ENCODE measurements at places on chromosomes 12 and 14.

GRCh38 chr12:70330158-70330557 is 35.9 kb upstream of the KCNMB4 start:
- DNase-seq = no peak

- DNase-seq = no peak
These were observed 196.0 kb downstream of the RAD51B start for GRCh38 chr14:68015356-68016254.

- DNase-seq = no peak
These were observed 15.8 kb downstream of the ITPR2 start for GRCh38 chr12:26817183-26817591.

DNA sequence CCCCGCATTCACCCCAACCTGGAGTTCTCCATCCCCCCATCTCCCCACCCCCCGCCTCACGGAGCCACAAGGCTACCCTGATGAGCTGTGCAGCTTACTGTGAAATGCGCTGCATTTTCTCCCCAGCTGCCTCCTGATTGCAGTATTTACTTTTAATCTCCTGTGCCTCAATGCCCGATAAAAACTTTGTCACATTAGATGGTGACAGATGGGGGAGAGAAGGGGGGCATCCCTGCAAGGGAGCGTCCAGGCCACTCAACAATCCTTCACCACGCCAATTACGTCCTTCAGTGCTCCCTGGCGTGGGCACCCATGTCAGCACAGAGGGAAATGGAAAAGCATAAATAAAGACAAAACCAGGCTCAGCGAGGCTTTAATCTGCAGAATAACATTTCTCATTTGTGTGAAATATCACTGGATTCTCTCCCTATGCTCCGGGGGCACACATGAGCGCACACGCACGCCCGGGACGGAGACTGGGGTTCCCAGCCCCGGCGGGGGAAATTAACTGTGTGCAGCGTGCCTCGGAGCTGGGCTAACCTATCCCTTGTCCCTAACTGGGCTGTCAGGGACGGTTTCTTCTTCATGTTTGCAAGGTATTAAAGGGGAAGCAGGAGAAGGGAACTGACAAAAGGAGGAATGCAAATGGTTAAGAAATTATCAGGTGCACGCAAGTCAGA is 186.7 kb upstream of the VASH1 start:
- no peak for DNase-seq

DNA sequence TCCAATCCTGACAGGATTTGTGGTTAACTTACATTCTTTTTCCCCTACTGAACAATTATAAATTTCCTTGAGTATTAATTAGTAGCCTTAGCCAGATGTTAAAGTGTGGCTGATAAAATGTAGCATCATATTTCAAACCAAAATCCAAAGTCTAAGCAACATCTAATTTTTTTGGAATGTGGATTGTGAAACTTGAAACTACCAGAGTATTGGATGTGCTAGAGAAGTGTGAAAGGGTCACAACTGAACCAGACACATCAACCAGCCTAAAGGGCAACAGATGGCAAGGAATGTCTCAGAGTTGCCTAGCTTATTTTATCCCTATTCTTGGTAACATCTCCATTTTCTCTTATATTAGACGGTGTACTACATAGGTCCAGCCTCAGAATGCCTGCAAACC is 153.1 kb upstream of the DCN start:
- DNase-seq = no peak

- DNase-seq = no peak
These were observed 1015.1 kb downstream of the DIO2 start for GRCh38 chr14:79196216-79196615.

GRCh38 chr12:50016501-50017475 is 8.5 kb downstream of the RACGAP1 start:
- DNase-seq = no peak

DNA sequence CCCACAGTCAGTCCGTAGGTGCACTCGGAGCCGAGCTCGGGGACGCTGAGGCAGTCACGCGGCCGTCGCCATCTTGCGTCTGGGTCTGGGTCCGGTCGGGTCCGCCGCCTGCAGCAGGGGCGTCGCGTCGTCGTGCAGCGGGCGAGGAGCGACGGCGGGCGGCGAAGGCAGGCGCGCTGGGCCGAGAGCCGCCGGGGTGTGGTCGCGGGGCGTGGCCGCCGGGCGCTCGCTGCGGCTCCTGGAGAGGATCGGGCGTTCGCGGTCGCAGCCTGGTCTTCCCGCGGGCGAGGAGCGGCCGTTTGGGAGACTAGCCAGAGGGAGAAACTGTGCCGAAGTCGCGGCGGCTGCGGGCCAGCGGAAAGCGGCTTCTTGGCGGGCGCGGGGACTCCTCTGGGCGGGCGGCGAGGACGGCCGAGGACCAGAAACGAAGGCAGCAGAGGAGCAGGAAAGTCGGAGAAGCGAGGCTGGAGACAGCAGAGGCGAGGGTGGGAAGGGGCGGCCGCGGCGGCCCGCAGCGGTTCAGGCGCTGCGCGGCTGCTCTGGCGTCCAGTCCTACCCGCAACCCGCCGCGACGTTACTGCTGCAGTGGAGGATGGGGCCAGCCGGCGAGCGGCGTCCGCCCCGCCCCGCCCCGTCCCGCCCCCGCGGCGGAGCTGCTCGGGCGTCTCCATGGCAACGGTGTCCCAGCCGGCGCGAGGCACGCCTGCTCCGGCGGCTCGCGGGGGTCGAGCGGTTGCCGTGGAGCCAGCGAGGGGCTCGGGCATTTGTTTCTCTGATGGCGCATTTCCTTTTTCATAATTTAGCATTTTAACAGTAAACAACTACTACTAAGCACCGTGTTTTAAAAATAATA is at the start of gene PNMA1:
PNMA1 (minus strand) TSS at position 582 of the 853 bp plus-strand sequence. CDS start 745 bp downstream, outside the sequence.
- peak; percentile 72 for DNase-seq

DNA sequence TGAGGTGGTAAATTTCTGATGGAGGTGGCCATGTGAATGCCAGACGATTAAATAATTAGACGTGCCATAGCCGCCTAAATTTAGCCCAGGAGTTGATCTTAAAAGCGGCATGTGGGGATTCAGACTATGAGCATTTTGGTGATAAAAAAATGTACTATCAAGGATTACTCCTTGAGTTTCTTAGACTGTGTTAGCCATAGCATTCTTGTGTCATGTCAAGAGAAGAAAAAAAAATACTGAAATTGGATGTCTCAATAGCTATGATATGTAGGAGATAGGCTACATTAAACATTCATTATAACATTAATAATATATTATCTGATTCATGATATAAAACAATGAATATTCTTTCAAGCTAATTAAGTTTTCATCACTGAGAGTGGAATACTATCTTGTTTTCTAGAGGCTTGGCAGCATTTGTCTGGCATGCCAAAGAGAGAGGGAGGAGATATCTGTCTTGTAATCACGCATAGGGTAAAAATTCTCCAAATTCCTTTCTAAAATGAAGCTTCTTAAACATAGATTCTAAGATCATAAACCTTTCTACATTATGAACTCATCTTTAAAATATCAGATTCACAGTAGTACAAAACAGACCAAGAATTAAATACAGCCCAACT is 727.0 kb downstream of the C12orf50 start:
- no peak for DNase-seq

DNA sequence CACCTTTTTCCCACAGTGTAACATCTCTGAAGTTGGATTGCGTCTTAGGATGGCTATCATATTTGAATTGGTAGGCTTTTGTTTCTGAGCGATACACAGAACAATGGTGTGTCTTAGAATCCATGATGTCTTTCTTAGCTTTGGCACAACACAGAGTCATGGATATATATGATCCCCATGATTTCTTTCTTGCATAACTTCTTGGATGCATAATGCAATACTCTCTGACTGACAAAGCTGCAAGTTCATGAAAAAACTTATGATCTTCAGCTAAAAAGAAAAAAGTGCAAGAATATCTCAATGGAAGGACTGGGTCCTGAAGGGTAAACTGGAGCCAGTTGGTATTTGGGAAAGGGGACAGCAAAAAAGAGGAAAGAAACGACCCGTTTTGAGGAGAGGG is 48.1 kb downstream of the VWF start:
- DNase-seq = no peak

GRCh38 chr14:77037215-77037937 is 8.9 kb upstream of the IRF2BPL start:
- no peak for DNase-seq

DNA sequence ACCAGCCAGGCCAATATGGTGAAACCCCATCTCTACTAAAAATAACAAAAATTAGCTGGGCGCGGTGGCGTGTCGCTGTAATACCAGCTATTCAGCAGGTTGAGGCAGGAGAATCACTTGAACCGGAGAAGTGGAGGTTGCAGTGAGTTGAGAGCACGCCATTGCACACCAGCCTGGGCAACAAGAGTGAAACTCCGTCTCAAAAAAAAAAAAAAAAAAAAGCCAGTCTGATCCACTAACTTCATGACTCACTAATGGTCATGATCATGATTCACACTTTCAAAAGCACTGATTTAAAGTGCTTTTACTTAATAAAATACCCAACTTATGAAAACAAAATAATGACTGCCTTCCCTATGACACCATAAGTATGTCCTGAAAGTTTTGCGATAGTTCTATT is 38.4 kb upstream of the CPM start:
- DNase-seq = no peak

DNA sequence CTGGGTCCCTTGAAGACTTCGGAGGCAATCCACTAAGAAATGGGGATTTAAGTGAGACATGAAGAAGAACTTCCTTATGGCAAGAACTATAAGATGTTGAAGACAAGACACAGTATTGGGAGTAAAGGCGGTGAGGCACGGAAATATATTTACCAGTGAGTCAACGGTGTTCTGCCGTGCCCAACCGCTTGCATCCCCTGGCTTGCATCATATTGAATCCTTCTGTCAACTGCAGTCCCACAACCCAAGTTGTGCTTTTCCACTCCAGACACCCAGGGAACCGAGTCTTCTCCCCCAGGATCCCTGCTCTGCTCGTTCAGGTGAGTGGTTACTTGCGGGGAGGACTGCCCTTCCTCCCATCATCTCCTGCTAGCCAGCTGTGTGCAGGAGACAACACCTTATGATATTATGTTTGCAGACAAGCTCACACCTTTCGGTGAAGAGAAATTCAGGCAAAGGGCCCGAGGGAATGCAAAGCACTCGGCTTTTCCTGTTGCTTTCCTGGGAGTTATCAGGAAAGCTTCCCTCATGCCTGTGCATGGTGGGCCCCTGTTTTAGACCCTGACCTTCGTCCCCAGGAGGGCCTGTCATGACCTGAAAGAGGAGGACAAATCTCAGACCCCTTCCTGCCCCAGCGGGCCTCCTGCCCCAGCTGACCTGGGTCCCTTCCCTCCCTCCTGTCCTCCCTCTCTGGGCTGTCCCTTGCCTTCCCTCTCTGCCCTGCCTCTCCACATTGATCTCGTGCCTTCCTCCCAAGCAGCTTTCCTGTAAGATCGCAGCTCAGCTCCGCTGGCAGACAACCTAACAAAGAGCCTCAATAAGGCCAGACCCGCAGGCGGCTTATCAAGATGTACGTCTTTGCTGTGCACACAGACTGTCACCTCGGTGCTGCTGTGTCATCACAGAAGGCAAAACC is 4.3 kb upstream of the LRTM2 start:
- no peak for DNase-seq

DNA sequence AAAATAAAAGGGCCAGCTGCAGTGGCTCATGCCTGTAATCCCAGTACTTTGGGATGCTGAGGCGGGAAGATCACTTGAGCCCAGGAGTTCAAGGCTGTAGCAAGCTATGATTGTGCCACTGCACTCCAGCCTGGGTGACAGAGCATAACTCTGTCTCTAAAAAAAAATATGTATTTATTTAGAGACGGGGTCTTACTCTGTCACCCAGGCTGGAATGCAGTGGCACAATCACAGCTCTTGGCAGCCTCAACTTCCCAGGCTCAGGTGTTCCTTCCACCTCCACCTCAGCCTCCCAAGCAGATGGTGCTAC is 179.3 kb upstream of the ATF7IP start:
- no peak for DNase-seq

DNA sequence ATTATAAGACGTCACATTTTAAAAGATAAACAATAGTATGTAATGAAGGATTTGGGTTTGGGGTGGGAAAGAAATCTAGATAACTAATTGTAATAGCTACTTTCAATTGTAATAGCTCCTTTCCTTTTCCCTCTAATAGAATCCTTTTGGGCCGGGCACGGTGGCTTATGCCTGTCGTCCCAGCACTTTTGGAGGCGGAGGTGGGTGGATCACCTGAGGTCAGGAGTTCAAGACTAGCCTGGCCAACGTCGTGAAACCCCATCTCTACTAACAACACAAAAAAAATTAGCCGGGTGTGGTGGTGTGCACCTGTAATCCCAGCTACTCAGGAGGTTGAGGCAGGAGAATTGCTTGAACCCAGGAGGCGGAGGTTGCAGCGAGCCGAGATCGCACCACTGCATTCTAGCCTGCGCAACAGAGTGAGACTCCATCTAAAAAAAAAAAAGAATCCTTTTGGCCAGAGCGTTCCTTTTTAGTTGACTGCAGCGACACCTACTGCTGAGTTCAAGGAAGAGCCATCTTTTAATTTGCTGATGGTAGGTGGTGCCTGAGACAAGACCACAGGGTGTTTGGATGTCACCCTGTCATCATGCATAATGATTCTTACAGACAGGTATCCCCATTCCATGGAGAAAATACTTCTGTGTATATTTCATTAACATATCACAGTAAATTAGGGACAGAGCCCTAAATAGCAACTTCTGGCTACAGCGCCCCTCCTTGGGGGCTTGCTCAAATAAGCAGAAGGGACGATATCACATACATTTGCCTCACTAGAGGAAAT is 79.5 kb downstream of the ARMH4 start:
- peak; percentile 63 for DNase-seq

- no peak for DNase-seq
These were observed 84.2 kb upstream of the LRIG3 start for GRCh38 chr12:59004456-59004855.

GRCh38 chr12:64039281-64039871 is 182.7 kb downstream of the KICS2 start:
- no peak for DNase-seq

- no peak for DNase-seq
These were observed 8.2 kb upstream of the ZNF740 start for GRCh38 chr12:53172352-53172751.

- no peak for DNase-seq
These were observed 83.8 kb downstream of the SLC25A21 start for GRCh38 chr14:37088356-37089215.

DNA sequence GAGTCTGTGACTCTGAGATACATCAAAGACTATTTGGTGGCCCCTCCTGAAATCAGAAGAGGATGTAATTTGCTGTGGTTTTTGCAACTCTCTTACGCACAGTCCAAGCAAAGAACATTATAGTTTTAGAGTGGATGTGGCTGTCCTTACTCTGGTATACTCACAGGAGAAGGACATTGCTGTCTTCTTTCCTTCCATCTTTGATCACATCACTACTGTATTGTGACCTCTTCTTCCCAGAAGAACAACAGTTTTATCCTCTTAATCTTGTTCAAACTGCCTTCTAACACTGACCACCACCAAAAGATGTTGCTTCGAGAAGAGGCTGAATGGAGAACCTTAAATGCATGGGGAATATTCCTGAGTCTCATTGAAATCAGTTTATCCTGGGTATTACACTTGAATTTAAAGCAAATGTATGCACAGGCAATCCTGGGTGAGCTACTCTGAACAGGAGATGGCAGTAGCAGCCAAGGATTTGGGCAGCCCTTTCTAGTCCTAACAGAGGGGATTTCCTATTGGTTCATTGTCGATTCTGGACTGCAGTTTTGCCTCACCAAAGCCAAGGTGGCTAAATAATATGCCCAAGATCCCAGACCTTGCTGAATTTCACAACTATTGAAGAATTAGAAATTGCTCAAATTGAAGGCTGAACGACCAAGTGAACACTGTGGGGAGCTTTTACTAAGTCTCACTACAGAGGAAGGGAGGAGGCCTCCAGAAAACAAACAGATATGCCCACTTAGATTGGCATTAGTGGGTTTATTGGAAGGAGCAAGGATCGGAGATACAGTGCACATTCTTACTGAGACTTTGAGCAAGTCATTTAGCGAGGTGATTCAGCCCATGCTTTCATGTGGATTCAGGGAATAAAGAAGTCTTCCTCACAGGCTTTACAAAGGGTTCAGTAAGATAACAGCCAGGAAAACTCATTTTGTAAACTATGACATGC is 282.8 kb downstream of the PAWR start:
- peak; percentile 31 for DNase-seq

All from AML-193 (cell line).